Stimulated activated CD4-positive, alpha-beta T cell treated with anti-CD3 and anti-CD28 coated beads, TNF-alpha, amount 100 ng/mL, for 48 hours (primary cell): ENCODE measurements at places on chromosomes 6 and 20.

GRCh38 chr6:93248631-93249030 lies 170.7 kb downstream of the EPHA7 start:
- no peak for DNase-seq

- no peak for DNase-seq
Observed at GRCh38 chr6:104954190-104954797, 2.6 kb upstream of the LIN28B start.

- no peak for DNase-seq
Observed at GRCh38 chr6:154500769-154501577, 9.5 kb downstream of the CNKSR3 start.

GRCh38 chr6:43773050-43773979 lies 3.3 kb downstream of the VEGFA start:
- DNase-seq, result peak; percentile 42

DNA sequence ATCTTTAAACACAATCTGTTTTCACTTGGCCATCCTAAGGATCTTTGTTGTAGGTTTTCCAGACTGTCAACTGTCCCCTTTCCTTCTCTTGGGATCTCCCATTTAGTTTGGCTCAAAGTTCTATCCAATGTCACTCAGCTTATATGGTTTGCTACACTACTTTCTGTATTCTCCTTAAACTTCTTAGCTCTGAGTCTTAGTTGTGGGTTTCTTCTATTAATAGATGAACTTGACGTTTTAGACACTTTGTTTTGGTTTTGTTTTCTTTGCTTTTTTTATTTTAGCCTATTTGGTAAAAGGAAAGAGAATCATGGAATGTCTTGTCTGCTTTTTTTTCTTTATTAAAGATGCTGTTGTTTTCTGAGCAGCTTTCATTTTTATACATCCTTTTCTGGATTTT lies 11.4 kb downstream of the RMND1 start:
- DNase-seq, result no peak
